ENCODE measurements at places on chromosomes 1 and 21. TPM values are rescaled to one million over a fixed set of nuclear protein-coding genes. Genes with fewer than 3 reads are reported as not detected.

ADAMTS5 gene
- polyA plus RNA-seq: 23.3 TPM

KCNA3 gene
- 0.12 TPM for polyA plus RNA-seq

DNA sequence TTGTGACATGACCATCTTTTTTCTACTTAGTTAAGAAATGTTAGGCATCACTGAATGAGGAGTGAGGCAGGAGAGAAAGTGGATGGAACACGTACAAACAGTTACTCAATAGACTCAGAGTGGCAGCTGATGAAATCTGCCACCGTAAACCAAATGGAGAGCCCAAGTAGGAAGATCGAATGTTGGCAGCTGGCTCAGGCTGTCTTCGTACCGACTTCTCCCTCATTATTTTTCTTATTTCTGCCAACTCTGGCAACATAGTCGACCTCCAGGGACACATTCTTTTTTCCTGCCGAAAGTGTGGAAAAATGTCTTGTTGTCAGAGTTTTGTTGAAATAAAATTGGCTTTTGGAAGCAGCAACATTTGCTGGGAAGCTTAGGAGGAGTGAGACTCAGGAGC is 143.3 kb downstream of the GREM2 start:
- no peak for DNase-seq

DNA sequence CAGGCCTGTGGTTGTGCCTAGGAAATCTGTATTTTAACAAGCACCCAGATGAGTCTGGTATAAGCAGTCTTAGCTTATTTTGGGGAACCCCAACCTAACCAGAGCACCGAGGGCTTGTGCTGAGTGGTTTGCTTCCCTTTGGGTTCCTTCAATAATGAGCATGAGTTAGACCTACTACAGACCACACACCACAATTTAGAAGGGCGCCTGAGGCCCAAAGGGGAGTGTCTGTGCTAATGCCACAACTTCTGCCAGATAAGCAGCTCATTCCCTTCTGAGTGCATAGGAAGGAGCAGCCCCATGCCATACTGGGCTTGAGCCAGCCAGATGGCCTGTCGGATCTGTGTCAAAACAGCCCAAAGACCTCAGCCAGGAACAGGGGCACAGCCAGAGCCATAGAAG is 15.4 kb upstream of the LSS start:
- DNase-seq: no peak

DNA sequence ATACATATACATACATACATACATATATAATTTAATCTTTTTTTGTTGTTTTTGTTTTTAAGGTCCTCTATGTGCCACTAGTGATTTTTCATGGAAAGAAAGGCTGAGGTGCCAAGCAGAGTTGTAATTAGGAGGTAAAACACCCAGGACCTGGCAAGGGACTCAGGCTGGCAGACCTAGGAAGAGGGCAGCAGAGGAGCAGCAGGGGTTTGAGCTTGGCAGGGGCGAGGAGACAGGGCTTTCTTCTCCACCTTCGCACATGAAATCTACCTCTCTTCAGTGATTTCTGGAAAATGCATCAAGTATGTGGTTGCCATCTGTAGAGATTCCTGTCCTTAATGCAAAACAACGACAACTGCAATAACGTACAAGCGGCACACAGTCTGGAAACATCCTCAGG is 31.9 kb downstream of the DDAH1 start:
- no peak for DNase-seq

- no peak for DNase-seq
These were observed 163.2 kb downstream of the TNR start for GRCh38 chr1:175579956-175580750.

- DNase-seq: no peak
These were observed 61.3 kb upstream of the MUTYH start for GRCh38 chr1:45401524-45401923.

DNA sequence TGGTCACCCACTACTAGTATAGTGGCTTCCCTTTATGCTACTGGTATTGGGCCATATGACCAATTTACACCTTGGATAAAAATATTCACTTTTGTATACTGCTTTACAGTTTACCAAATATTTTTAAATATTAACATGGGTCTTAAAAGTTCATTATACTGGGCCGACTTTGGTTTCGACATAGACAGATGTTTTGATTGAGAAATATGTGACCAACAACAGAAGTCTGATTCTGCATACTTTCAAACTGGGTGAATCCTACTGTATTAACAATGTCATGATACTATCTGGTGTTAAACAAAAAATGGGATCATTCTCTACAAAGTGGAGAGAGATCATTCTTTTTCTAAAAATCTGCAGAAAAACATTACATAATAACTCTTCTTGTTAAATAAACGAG is 134.8 kb downstream of the AKT3 start:
- no peak for DNase-seq

Measured in left kidney (tissue), 8 donors.